ENCODE measurements at places on chromosomes 16 and 17.

DNA sequence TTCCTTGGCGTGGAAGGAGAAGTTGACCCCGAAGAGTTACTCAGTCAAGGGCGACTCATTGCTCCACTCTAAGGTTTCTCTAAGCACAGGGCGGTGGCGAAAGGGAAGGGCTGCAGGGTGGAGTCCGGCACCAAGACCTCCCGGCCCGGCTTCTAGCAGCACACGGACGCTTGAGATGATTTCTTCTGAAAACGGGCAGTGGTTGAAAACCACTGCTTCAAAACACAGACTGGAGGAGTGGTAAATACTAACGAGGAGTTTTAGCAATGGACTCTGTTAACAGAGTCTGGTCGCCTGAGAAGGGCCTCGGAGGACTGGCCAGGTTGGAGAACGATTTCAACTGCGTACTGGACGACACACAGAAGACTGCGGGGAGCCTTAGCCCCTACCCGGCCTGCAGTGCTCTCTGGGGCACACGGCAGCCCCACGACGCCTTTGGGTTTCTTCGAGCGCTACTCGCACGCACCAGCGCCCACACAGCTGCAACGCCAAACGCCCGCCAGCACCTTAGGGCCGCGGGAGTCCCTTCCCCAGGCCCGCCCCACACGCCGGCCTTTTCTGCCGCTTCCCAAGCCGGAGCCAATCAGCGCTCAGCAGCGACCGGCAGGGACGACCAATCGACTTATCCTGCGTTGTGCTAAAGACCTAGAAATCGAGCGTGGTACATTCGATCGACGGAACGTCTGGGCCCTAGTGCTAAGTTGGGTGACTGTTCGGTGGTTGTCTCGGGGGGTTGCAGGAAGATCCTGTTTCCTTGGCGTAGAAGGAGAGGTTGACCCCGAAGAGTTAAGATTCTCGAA, 14.4 kb upstream of the CA4 start:
- peak; percentile 77 for DNase-seq

DNA sequence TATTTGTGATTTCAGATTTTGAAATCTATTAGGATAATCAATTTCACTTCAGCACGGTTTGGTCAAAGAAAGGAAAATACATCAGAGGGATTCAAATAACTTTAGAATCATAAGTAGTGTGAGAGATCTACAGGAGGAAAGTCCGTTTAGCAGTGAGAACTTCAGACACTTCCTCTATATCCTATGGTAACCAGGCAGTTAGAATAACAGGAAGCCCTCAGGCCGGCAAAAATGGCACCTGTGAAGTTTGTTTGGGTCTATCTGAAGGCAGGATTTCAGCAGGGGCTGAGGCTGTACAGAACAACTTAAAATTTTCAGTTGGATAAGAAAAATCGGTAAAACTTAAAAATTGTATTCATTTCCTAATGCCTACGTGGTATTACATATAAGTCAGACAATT, 24.9 kb downstream of the KCNJ16 start:
- no peak for DNase-seq

GRCh38 chr17:40105861-40106759, 5.7 kb upstream of the NR1D1 start:
- no peak for DNase-seq

- peak; percentile 39 for DNase-seq
Measured at GRCh38 chr17:4934173-4934979, 2.3 kb downstream of the GP1BA start.

- DNase-seq, result no peak
Measured at GRCh38 chr16:86798247-86799041, 220.1 kb downstream of the FOXL1 start.

DNA sequence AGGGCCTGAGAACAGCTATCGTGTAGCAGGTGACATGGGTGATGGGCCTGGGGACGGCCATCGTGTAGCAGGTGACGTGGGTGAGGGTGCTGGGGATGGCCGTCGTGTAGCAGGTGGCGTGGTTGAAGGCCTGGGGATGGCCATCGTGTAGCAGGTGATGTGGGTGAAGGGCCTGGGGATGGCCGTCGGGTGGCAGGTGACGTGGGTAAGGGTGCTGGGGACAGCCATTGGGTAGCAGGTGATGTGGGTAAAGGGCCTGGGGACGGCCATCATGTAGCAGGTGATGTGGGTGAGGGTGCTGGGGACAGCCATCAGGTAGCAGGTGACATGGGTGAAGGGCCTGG, 15.5 kb downstream of the TPSD1 start:
- DNase-seq, result no peak

DNA sequence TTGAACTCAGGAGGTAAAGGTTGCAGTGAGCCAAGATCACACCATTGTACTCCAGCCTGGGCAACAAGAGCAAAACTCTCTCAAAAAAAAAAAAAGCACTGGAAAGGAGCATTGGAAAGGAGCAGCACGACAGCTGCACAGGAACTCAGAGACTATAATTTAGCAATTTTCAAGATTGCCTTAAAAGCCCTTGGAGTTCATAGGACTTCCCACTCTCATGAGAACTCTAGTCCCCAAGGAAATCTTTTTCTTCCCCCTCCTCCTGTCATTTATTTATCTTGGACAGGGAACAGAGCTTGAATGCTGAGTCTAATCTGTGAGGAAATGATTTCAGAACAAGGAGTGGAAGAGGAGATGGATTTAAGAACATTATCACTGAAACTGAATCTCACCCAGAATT, 69.0 kb downstream of the PLXDC1 start:
- DNase-seq, result no peak

GRCh38 chr17:66963521-66963908, 992 bp upstream of the CACNG4 start:
- no peak for DNase-seq

DNA sequence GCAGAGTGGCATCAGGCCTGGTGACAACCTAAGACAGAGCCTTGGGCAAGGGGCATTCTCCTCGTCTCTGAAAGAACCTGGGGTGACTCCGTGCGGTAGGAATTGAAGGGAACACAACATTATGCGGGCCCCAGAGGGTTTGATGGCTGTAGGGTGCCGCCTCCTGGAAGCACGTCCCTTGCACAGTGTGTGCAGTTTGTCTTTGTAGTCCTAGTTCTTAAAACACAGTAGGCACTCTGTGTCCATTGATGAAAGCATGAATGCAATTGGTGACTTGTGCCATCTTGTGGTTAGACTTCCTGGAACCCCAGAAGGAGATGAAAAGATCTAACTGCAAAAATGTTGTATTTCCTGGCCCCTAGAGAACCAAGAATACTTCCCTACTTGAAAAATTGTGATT, 279.8 kb downstream of the UTP18 start:
- DNase-seq, result peak; percentile 36

GRCh38 chr17:22492331-22492730, 800.0 kb downstream of the KCNJ18 start:
- DNase-seq, result no peak

- DNase-seq, result no peak
Measured at GRCh38 chr17:29246628-29247027, at the start of gene CRYBA1. CRYBA1 (plus strand) TSS chr17:29246859; CDS start chr17:29246864, 5 bp downstream.

- no peak for DNase-seq
Measured at GRCh38 chr16:53183442-53183841, 128.7 kb downstream of the CHD9 start.

DNA sequence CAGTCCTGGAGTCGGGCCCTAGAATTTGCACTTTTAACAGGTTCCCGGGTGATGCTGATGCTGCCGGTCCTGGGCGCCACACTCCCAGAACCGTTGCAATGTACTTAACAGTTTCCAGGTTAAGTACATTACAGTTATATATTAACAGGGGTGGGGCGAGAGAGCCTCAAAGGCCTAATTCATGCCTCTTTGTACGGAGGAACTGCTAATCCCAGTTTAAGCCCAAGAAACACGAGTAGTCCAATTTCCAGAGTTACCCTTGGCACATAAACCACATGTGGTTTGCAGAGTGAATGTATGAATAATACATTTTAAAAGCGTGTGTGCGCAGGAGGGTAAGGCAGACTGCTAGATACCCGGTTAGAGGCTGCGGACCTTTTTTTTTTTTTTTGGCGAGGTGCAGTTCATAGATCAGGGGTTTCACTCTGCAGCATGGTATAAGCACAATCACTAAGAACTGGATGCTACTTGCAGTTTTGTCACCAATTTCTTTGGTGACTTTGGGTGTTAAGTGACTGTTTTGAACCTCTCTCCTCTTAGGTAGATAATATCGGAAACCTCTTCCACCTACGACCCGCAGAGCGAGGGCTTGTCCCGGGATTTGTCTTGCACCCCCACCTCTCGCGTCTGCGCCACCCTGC, 713 bp downstream of the COX11 start:
- DNase-seq, result no peak

DNA sequence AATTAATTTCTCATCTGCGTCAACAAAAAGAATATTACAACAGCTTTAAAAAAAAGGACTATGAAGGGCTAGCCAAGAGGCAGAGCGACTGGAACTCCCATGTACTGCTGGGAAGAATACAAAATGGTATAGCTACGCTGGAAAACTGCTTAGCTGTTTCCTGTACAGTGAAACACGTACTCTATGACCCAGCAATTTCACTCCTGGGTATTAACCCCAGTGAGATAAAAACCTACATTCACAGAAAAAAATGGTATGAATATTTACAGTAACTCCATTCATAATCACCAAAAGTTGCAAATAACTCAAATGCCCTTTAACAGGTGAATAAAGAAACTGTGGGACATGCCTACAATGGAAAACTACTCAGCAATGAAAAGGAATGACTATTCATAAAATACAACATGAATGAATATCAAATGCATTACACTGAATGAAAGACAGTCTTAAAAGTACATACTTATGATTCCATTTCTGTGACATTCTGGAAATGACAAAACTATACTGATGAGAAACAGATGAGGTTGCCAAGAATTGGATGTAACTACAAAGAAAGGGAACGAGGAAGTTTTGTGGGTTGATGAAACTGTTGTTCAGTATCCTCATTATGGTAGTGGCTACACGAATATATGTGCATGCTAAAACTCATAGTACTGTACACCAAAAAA, 27.6 kb downstream of the CMTM4 start:
- DNase-seq, result no peak

DNA sequence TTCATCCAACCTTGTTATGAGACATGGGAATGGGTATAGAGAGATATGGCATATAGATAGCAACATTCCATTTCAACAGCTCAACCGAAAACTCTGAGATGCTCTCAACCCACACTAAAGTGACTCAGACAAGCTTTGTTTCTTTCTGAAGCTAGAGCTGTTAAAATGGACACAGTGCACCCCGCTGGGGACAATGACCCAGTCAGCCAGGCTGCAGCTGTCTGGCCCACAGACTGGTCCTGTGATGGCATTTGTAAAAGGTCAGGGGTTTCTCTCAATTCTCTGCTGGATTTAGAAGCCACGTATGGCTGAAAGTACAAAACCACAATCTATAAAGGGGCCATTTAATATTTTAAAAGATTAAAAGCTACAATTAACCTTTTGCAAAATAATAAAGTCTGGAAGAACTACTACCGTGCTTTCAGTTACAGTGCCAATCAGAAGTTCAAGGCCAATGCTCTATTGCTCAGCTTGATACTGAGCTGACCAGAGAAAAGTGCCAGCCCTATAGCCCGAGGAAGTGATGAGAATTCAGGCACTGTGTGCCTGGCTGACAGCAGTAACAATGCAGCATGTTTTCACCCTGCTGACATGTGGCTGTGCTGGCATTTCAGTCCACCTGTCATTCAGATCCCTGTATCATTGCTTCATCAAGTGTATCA, 60.2 kb downstream of the TEX2 start:
- no peak for DNase-seq

DNA sequence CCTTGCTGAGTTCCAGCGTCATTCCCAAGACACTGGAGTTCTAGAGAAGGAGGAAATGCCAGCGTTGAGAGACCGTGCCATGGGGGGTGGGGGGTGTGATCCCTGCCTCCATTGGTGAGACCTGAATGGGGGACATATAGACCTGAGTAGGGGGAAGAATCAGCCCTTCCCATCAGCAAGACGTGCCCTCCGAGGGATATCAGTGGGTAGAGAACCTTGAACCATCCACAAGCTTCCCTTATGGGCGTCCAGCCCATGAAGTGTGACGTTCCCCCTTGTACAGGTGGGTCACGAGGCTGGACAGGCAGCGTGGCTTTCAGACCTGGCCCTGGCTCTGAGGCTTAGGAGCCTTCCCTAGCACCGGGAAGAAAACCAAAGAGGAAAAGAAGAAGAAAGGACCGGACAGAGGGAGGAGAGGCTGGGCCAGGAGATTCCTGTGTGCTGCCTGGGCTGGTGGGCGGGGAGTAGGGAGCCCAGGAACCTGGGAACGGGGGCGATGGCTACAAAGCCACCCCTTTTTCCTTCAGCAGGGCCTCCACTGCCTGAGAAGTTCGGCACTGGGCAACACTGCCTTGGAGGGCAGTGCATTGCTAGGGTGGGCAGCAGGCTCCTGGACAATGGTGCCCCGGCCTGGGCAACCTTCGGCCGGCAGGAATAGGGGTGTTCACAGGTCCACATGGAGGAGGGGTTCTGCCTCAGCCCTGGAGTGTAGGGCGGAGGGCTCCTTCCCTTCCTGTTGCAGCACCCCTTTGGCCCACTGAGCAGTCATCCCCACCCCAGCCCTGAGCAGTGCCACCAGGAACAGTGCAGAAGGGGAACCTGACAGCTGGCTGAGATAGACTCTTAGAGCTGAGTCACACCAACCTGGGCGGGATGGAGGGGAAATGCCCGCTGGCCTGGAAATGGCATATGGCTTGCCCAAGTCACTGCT, 7.2 kb downstream of the RAB11FIP4 start:
- no peak for DNase-seq

DNA sequence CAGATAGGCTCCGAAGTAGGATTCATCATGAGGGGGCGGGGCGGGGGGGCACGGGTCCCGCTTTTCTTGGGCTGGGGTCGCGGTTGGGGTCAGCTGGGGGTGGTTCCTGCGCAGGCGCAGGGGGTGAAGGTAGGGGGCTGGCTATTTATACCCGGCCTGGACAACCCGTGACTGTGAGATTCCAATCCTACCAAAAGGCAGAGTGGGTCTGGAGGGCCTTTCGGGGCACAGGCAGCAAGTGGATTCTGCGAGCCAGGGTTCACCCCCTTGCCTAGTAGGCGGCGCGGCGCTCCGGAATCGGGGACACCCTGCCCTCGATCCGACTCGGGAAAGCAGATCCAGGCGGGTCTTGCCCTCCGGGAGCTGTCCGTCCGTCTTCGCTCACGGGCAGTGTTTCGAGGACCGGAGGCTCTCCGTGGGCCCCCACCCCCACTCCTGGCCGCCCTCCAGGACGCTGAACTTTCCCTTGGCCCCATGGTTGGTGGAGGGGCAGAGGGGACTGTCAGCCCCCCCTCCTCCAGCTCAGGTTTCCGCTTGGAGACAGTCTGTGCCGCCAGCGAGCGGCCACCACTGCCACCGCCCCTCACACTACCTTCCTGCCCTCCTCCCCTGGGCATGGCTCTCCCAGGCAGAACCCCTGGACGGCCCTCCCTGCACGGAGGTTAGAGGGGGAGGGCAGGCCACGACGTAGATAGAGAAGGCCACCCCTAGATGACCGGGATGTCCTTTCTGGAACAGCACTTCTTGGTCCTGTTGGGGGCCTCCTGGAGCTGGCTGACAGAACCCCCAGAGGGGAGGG, 634 bp downstream of the SLC2A4 start:
- DNase-seq, result peak; percentile 19

GRCh38 chr16:17578981-17579874, 108.5 kb upstream of the XYLT1 start:
- peak; percentile 69 for DNase-seq
